ENCODE measurements at places on chromosomes 3 and 15.
A peak's percentile ranks its signal among the peaks of the same experiment; 100 is the strongest.

GRCh38 chr15:60479361-60480110 is 594 bp upstream of the ICE2 start:
- no peak for DNase-seq

DNA sequence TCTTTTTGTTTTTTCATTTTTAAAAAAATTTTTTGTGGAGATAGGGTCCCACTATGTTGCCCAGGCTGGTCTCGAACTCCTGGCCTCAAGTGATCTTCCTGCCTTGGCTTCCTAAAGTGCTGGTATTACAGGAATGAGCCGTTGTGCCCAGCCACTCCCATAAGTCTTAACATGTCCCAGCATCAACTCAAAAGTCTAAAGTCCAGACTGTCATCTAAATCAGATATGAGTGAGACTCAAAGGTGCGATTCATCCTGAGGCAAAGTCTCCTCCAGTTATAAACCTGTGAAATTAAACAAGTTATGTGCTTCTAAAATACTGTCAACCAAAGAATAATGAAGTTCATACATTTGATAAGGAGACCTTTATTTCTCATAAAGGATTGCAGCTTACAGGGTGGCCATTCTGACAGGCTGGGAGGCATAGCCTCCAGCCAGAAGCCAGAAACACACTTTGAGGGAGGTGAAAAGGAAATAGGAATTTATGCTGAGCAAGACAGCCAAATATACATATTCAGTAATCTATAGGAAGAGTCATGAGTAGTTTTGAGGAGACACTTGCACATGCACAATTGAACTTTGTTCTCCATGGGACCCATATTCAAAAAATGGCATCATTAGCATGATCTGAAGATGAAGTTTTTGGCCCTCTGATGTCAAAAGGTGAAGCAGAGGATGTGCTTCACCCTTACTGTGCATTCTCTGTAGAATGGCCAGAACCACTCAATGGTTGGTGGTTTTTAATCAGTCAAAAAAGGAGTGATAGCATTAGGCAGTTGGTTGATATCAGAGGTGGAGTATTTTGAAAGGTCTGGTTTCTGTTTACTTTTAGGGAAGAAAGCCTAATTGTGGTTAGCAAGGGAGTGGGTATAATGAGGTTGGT is 11.0 kb upstream of the ZNF662 start:
- no peak for DNase-seq

GRCh38 chr3:43782541-43782940 is 91.8 kb downstream of the ABHD5 start:
- DNase-seq: no peak

DNA sequence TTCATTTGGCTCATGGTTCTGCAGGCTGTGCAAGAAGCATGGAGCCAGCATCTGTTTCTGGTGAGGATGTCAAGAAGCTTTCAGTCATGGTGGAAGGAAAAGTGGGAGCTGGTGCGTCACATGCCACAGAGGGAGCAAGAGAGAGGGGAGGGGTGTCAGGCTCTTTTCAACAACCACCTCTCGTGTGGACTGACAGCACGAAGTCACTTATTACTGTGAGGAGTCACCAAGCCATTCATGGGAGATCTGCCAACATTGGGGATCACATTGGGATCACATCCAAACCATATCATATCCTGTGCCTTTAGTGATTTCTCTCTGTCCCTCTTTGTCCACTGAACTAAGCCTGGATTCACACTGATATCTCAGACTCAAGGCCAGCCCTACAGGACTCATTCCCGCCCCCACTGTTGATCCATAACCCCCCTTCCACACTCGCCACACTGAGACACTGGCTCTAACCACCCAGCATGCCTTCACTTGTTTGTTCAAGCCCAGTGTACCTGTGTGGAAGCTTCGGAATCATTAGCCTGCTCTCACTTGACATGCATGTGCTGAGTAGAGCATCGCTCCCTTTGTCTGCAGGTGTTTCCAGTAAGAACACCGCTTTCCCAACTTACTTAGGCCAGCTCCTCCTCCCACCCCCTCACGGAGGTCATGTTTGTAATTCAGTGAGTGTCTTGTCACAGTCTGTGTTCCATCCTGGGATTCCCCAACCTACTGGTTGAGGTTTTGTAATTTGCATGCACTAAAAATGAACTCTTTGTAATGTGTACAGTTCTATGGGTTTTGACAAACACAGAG is 132.2 kb downstream of the KLF13 start:
- DNase-seq: no peak

DNA sequence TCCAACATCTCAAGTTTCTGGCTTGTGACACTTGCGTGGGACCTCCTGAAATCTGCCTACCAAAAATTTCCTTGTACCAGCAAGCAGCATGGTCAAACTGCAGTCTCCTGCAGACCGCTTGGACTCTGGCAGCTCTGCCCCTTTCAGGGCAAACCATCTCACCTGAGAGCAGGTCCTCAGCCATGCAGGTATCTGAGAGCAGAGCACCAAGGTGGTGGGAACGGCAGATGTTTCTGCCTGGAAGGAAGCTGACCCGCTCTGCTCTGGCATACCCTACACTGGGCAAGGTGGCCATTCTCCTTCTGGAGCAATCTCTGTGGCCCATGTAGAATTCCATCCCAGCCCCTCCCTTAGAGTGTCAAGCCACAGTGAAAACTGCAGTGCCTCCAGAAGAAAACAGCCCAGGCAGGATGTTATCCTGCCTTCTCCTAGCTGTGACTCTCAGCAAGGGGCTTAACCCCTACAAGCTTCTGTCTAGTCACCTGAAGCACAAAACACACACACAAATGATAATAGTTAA is 21.6 kb downstream of the MESD start:
- no peak for DNase-seq

DNA sequence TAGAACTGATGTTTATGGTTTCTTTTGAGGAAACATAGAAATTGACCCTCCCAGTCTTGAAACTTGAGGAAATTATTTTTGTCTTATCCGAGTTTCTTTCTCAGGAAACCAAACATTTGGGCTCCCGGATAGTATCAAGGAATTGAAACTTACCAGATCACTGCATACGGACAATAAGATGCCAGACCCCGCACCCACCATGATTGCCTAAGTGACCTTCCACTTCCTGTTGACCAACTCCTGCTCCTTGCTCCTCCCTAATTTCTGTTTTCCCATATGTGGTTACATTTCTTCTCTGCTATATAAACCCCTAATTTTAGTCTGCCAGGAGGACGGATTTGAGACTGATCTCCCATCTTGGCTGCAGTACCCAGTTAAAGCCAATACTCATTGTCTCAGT is 118.4 kb upstream of the TPRG1 start:
- no peak for DNase-seq

DNA sequence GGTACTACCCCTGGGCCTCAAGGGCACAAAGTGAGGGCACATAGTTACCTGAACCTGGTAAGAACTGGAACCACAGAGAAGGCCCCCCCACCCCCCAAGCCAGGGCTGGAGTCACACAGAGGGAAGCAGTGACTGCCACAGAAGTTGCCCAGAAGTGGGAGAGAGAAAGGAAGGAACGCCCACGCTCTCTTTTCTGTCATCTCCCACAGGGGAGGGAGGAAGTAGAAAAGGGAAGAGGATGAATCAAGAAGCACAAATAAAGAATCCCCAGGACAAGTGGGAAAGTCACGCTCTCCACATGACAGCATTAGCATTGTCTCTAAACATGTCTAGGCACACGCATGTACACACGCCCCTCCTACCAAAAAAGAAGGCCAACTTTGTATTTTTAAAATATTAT is 114.7 kb upstream of the FRMD4B start:
- DNase-seq: no peak

- DNase-seq: no peak
Observed at GRCh38 chr3:48400824-48401433, 28.9 kb downstream of the FBXW12 start.

DNA sequence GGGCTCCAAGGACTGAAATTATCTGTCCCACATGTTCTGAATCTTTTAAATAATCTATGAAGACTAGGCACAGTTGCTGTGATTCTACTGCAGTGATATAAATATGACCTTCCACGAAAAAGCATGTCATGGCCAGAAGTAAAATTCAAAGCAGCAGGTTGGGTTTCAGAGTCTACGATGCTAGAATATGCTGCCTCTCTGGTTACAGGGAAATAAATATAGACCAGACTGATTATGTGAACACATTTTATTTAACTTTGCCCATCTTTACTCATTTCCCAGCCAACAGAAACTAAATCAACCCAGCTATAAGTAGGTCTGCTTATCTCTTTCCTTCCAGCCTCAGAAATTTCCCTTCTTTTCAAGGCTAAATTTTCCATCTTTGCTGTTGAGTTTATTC is 19.9 kb upstream of the TM6SF1 start:
- no peak for DNase-seq

DNA sequence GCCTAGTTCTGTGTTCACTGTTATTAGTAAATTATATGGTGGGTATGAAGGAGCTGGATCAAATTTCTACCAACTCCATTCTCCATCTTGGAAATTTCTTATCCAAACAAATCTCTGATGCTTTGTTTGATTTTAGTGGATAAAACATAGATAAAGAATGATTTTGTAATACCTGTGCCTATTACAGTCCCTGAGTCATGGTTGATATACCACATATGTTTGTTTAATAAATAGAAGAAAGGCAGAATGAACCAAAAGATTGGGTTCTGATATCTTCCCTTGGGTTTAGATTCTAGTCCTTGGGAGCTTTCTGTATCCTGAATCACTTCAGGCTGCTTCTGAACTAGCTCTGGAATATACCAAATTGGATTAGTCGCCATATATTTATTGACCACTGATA is 203.6 kb downstream of the PDCD6IP start:
- DNase-seq: no peak

DNA sequence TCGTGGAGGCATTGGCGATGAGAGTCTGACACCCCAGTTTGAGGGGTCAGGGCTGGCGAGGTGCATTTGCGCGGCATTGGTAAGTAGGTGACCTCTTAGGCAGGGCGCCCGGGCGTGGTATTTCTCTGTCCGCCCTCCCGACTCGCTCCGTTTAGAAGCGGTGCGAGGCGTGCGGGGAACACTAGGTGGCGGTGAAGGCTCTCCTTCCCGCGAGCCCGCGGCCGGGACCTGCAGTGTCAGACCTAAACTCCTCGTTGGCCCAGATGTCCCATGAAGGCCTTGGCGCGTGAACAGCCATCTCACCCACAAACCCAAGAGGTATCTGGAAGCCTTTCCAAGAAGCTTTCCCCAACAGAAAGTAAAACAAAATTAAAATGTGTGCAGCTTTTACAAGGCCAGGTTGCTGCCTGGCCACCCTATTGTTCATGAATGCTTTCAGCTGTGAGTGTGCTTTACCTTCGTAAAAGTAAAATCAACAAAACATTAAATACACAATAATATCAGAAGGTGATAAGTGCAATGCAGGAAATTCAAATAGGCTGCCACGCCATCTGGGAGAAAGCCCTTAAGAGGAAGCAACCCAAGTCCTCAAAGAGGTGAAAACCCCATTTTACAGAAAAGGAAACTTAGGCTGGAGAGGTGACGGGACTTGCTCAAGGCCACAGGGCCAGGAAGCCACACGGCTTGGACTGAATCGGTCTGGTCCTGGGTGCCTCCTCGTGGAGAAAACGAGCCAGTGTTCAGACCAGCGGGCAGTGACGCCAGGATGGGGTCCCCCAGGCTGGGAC is 120.3 kb downstream of the ETFA start:
- DNase-seq: peak; percentile 89

GRCh38 chr3:38353151-38353550 is 6.6 kb downstream of the XYLB start:
- no peak for DNase-seq

GRCh38 chr15:94234300-94234699 is 2.9 kb downstream of the MCTP2 start:
- DNase-seq: no peak

GRCh38 chr15:65377976-65378366 is at the start of gene IGDCC3:
Gene IGDCC3 (minus strand): TSS chr15:65378002. CDS start chr15:65377788, 214 bp downstream.
- no peak for DNase-seq

DNA sequence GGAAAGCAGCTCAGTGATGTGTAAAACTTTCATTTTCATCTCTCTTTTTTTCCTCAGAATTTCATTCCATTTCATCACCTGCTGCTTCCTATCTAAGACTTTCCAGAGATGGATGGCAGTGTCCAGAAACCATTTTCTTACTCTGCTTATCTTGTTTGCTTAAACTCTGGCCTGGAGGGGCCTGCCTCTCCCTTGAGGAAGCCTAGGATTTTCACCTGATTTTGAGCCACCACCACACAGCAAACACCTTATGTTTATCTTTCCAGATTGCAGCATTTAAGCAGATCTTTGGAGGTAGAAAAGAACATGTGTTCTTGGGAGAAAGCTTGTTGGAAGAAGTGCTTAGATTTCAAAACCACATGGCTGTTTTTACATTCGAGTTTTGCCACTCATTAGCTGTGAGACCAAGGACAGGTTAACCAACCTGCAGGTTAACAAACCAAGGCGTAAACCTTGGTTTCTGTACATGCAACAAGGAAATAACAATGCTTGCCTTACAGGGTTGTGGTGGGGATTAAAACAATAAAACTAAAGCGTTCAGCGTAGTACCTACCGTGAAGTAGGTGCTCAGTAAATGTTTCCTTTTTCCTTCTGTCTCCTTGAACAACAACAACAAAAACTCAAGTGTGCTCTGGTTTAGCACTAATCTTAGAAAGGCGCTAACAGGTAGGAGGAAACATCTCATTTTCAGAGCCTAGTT is 120.3 kb downstream of the CLSTN2 start:
- no peak for DNase-seq
